ENCODE measurements at places on chromosomes 3 and 15.

- H3K36me3 ChIP-seq: no peaks in the 10 kb centered on the region
- no peak for DNase-seq
- no peak overlapping the region for H3K27ac ChIP-seq
- no peaks in the 10 kb centered on the region for H3K27me3 ChIP-seq
- peaks cover 3% of the 10 kb centered on the region for H3K4me1 ChIP-seq
- no peak overlapping the region for H3K4me3 ChIP-seq
Measured at GRCh38 chr15:56053046-56053400, 59.6 kb upstream of the NEDD4 start.

GRCh38 chr3:33659856-33660434 is 58.1 kb downstream of the CLASP2 start:
- peak overlapping the region; percentile 58 for H3K4me3 ChIP-seq
- no peaks in the 10 kb centered on the region for H3K27me3 ChIP-seq

- peaks cover 22% of the 10 kb centered on the region for H3K4me1 ChIP-seq
- no peak for DNase-seq
- no peaks in the 10 kb centered on the region for H3K36me3 ChIP-seq
- peak overlapping the region; percentile 88 for H3K27ac ChIP-seq
Measured at GRCh38 chr3:57983734-57984518, 24.3 kb upstream of the FLNB start.

GRCh38 chr3:164673738-164674137 is 404.6 kb downstream of the SI start:
- no peak for DNase-seq
- H3K27ac ChIP-seq: no peak overlapping the region
- H3K4me1 ChIP-seq: no peaks in the 10 kb centered on the region
- H3K36me3 ChIP-seq: no peaks in the 10 kb centered on the region
- no peaks in the 10 kb centered on the region for H3K27me3 ChIP-seq
- H3K4me3 ChIP-seq: no peak overlapping the region

DNA sequence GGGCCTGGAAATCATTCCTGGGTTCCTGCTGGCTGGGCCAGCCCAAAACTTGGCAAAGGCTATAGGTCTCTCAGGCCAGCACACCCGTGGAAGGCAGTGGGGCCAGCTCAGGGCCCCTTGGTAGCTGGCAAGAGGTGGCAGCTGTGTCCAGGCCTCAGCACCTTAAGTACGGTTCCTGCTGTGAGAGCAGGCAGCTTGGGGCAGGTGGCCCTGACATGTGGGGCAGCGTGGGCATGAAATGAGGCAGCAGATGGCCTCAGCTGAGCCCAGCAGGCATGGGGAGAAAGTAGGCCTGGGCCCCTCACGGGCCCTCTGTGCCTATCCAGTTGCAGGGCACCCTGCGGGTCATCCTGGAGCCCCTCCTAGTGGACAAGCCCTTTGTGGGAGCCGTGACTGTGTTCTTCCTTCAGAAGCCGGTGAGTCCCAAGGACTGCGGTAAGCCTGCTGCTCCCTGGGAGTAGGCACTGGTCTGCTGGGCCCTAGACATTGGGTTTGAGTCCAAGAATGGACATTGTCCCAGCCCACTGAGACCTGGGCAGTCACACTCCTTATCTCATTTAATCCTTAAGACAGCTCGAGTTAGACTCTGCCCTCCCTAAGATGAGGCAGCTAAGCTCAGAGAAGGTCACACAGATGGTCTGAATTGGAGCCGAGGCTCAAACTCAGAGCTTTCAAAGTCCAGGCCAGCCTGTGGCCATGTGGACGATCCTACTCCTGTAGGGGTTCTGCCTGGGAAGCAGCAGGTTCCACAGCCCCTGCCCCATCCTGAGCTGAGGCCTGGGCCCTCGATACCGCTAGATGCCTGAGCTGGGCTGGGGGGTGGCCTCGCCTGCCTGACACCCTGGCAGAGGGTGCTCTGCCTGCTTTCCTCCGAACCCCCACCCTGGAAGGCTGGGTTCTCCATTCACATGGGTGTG is 25.5 kb downstream of the ESYT3 start:
- H3K36me3 ChIP-seq: no peaks in the 10 kb centered on the region
- no peak overlapping the region for H3K4me3 ChIP-seq
- no peak overlapping the region for H3K27ac ChIP-seq
- no peaks in the 10 kb centered on the region for H3K27me3 ChIP-seq
- H3K4me1 ChIP-seq: no peaks in the 10 kb centered on the region

DNA sequence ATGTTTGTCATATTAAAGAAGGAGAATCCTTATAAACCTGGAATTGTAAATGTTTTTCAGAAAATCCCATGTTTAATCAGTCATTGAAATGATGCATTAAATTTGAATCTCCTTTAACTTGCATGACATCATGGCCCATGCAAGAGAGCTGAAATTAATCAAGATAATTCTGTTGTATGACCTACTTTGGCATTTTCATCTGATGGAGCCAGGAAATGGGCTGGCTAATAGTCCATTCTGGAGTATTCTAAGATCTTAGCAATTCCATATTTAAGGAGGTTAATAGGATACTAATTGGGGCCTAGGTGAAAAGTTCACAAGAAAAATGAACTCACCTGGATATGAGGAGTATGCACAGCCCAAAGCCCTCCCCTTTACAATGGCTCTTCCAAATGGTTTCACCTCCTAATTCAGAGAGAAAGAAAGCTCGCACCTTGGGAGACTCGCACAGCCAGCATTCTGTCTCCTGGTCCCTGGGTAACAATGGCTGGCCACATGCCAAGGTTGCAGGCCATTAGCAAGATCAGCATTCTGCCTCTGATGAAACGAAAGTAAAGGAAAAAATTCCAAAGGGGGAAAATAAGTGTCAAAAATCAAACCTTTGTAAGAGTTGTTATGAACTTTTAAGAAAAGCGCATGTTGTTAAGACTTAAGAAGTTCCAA is 786.4 kb downstream of the MCTP2 start:
- no peaks in the 10 kb centered on the region for H3K4me1 ChIP-seq
- H3K27ac ChIP-seq: no peak overlapping the region
- H3K36me3 ChIP-seq: no peaks in the 10 kb centered on the region
- H3K4me3 ChIP-seq: no peak overlapping the region

- H3K36me3 ChIP-seq: peaks cover 20% of the 10 kb centered on the region
- peak overlapping the region; percentile 86 for H3K27ac ChIP-seq
- peak overlapping the region; percentile 92 for H3K4me3 ChIP-seq
- DNase-seq: peak; percentile 64
- H3K27me3 ChIP-seq: no peaks in the 10 kb centered on the region
- peaks cover 26% of the 10 kb centered on the region for H3K4me1 ChIP-seq
Measured at GRCh38 chr3:196081002-196081833, 672 bp downstream of the TFRC start.

DNA sequence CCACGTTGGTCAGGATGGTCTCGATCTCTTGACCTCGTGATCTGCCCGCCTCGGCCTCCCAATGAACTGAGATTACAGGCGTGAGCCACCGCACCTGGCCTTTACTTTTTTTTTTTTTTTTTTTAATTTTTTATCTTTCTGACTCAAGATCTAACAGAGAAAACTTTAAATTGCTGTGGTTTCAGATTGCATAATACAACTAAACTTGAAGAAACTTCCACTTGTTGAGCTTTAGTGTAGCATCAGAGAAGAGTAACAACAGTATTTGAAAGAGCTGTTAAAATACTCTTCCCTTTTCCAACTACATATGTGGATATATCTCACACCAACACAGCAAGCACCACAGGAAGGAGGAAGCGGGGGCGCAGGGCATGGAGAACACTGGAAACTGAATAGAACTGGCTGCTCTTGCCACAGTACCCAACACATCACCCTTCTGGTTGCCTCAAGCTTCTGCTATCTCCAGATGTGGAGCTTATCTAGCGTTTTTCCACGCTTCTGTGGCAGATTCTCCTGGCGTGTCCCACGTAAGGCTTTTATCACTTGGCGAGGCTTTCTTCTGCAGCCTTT is 45.4 kb downstream of the MAP6D1 start:
- no peak overlapping the region for H3K27ac ChIP-seq
- no peaks in the 10 kb centered on the region for H3K27me3 ChIP-seq
- no peak overlapping the region for H3K4me3 ChIP-seq

- no peak for DNase-seq
- peaks cover 4% of the 10 kb centered on the region for H3K36me3 ChIP-seq
- no peak overlapping the region for H3K4me3 ChIP-seq
- H3K27ac ChIP-seq: no peak overlapping the region
- H3K27me3 ChIP-seq: peaks cover 20% of the 10 kb centered on the region
Measured at GRCh38 chr15:69939513-69940440, 157.9 kb downstream of the TLE3 start.

DNA sequence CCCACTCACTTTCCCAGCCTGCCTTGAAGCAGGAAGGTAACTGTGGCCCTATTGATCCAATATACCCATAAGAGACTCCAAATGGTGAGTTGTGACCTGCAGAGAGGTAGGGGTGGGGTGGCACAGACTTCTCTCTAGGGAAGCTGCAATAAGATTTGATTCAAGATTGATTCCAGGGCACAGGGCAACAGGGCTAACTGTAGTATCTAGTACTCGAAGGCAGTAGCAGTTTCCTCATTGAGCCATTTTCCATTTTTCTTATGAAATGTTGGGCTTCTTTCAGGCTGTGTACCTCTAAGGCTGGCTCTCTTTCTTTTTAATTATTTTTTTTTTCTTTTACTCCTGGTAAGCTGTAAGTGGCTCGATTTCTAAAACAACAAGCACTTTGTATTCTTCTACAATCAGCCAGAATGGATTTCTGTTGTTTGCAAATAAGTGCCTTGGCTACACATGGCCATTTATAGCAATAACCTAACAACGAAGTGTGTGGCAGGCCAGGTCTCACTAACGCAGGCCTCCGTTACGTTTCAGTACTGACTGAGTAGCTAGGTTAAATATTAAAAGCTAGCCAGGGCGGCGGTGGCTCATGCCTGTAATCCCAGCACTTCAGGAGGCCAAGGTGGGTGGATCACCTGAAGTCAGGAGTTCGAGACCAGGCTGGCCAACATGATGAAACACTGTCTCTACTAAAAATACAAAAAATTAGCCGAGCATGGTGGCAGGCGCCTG is 19.3 kb downstream of the CCDC12 start:
- peak overlapping the region; percentile 79 for H3K4me3 ChIP-seq

DNA sequence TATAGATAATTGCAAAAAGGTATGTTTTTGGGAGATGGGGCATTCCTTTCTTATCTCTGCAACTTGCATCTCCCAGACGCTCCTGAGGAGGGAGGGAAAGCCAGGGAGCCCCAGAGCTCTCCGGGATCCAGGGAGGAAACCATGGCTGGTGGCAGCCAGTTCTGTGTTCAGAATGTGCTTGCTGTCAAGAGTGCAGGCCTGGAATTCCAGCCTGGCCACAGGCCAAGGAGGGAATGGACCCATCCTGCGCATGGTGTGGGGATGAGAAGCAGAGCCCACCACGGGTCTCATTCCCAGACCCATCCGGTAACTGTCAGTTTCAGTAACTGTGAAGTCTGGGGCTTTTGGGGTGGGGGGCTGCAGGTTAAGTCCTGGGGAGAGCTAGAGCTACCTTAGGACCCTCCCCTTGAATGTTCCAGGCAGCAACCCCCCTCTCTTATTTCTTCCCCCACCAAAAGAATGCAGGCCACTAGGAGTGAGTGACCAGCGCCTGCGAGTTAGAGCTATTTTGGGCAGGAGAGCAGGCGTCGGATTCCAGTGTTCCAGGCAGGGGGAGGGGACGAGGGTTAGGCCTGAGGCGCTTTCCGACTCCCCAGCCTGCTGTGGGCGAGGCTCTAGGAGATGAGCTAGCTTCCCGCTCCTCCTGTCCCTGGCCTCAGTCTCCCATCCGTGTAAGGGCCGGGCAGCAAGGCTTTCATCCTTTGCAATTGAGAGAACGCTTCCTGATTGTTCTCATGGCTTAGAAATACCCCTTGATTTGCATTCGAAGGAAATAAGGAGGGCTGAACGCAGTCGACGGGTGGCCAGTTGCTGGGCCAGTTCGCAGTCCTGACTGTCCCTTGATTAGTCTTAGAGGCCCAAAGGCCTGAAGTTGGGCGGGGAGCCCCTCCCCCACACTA is 781 bp upstream of the DAG1 start:
- peak overlapping the region; percentile 93 for H3K4me3 ChIP-seq
- H3K27me3 ChIP-seq: no peaks in the 10 kb centered on the region
- H3K4me1 ChIP-seq: peaks cover 21% of the 10 kb centered on the region
- no peak for DNase-seq
- H3K27ac ChIP-seq: peak overlapping the region; percentile 73
- H3K36me3 ChIP-seq: no peaks in the 10 kb centered on the region

DNA sequence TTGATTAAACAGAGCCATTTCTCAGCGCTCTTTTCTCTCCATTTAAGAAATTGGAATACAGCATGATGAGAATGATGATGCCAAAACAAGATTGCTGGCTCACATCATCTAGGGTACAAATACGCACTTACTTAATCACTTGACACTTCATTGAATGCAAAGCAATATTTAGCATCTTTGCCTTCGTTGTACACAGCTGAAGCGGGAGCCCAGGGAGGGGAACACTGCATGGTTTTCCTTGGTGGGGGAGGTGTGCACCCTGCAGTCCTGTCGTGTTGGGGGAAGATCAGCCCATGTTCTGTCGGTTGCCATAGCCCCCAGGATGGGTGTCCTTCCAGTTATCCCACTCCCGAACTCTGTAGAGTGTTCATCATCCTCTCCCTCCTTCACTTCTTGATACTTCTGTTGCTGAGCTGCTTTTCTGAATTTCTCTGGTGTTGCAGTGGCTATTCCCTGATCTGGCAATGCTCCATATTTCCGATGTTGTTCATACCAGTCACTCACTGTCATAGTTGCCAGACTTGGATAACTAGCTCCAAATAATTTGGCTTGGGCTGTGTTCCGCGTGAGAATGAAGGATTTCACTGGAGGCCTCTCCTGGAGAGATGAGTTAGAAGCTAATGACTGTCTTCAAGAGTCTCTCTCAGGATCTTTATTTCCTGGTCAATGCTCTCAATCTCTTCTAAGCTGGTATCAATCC is 50.1 kb upstream of the DYNC1LI1 start:
- H3K4me1 ChIP-seq: no peaks in the 10 kb centered on the region
- H3K27me3 ChIP-seq: peaks cover 15% of the 10 kb centered on the region
- no peak for DNase-seq

- peak overlapping the region; percentile 65 for H3K27ac ChIP-seq
- H3K4me1 ChIP-seq: peaks cover 30% of the 10 kb centered on the region
- H3K27me3 ChIP-seq: no peaks in the 10 kb centered on the region
- no peak for DNase-seq
- H3K4me3 ChIP-seq: no peak overlapping the region
Measured at GRCh38 chr3:59978979-59979378, 929.2 kb upstream of the CFAP20DC start.

- no peak overlapping the region for H3K27ac ChIP-seq
- H3K4me3 ChIP-seq: no peak overlapping the region
- H3K4me1 ChIP-seq: peaks cover 26% of the 10 kb centered on the region
- DNase-seq: peak; percentile 57
Measured at GRCh38 chr3:52088445-52089367, 32.3 kb upstream of the DUSP7 start.

GRCh38 chr3:76134166-76134565 is 348.8 kb upstream of the ZNF717 start:
- H3K4me1 ChIP-seq: no peaks in the 10 kb centered on the region
- no peak overlapping the region for H3K4me3 ChIP-seq
- H3K27ac ChIP-seq: no peak overlapping the region
- H3K27me3 ChIP-seq: no peaks in the 10 kb centered on the region
- no peaks in the 10 kb centered on the region for H3K36me3 ChIP-seq

- H3K4me3 ChIP-seq: no peak overlapping the region
- no peak for DNase-seq
- no peak overlapping the region for H3K27ac ChIP-seq
- no peaks in the 10 kb centered on the region for H3K4me1 ChIP-seq
- peaks cover 20% of the 10 kb centered on the region for H3K27me3 ChIP-seq
- no peaks in the 10 kb centered on the region for H3K36me3 ChIP-seq
Measured at GRCh38 chr15:42104095-42104891, 9.9 kb upstream of the PLA2G4D start.
